Heart right ventricle (tissue), 16 donors: ENCODE measurements at places on chromosomes 5 and 9. TPM values are rescaled to one million over a fixed set of nuclear protein-coding genes. Genes with fewer than 3 reads are reported as not detected.

DNA sequence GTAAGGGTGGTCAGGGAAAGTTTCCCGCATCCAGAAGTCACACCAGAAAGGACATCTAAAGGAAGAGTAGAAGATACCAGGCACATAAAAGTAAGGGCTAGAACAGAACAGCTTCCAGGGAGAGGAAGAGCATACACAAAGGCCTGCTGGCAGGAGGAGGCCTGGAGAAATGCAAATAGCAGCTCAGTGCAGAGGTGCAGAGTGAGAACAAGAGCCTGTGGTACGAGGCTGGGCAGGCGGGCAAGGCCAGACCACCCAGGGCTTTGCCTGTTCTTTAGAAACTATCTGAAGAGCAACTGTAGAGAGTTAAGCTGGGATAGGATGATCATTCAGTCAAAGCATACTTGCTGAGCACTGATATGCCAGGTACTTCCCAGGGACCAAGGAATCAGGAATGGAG, 115.3 kb downstream of the DROSHA start:
- no peak for DNase-seq

- DNase-seq, result no peak
Measured at GRCh38 chr5:33367416-33367815, 73.3 kb upstream of the TARS1 start.

DNA sequence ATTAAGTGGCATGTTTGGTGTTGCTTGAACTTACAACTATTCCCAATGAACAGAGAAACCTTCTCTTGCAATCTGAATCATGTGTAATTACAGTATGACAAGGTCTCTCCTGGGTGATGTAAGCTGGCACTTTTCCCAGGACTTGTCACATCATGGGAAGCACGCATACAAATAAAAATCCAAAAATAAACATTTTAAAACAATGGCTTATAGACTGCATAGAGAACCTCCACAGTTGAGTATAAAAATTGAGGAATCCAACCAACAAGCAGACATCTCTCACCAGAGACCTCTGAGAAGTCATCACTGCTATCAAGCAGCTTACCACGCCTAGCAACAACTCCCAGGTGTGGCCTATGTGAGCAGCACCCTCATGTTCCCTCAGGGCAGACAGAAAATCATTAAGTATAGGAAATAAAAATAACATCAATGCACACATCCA, 3.9 kb downstream of the MLLT3 start:
- peak; percentile 67 for DNase-seq

Gene PRUNE2
- 1.4 TPM for total RNA-seq

DNA sequence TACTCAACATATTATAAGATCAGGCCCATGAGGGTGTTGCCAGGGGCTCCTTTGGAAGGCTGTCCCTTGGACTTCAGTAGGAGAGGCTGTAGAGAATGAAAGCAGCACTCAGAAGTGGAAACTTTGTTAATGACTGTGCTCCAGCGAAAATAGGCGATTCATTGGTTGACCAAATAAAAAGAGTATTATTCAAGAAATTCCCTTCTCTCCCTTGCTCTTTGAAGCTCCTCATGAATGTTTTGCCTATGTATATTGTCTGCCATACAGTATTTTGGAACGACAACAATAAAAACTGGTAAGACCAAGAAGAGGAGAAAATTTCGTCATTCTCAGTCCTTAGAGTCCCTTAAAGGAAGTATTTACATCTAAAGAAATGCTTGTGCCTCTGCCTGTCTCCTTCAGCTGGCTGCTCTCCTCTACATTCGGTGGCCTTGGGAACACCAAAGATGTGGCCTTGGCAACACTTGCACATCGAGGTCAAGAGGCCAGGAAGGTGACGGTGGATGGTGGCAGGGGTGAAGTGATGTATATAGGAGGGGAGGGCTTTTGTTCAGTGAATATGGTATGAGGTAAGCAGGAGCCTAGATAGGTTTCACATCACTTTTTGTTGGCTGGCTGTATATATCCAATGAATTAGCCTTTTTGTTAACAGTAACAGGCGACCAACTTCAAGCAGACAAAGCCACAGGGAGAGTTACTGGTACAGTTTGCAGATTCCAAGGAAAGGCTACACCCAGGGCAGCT, 95.0 kb upstream of the ACTBL2 start:
- no peak for DNase-seq

- DNase-seq, result no peak
Measured at GRCh38 chr9:135147474-135147805, 60.0 kb downstream of the OLFM1 start.

Gene PLEKHG4B
- total RNA-seq, result 0.07 TPM

DNA sequence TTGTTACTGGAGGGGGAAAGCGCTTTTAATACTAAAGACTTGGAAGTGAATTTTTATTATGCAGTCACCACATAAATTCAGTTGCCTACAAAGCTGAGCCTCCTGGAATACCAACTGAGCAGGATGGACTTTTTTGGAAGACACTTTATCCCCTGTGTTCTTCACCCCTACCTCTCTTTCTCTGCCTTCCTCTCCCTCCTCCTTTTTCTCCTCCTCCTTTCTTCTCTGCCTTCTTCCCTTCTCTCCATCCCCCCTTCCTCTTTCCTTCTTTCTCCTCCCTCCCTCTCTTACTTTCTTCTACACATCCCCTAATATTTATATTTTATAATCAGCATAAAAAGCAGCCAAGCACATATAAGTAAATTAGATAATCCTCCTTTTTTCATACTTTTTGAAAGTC, 39.6 kb downstream of the MAP3K1 start:
- DNase-seq, result no peak

DNA sequence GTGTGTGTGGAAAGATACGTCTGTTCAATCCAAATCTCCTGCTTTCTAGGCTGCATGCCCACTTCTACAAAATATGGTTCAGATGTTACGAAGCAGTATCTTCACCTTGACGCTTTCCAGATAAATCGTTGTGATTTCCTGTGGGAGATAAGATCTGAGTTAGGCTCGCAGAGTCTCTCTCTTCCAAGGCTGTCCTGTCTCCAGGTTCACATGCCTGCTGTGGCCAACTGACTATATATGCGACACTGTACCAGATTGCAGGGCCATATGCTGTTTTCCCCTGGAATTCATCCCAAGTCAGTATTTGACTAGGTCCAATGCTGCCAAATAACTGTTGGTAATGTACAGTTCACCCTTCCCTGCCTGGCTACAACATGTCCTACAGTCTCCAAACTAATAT, 47.9 kb downstream of the TMEM252 start:
- DNase-seq, result no peak

- DNase-seq, result no peak
Measured at GRCh38 chr5:60147791-60148190, 254.3 kb upstream of the PDE4D start.

DNA sequence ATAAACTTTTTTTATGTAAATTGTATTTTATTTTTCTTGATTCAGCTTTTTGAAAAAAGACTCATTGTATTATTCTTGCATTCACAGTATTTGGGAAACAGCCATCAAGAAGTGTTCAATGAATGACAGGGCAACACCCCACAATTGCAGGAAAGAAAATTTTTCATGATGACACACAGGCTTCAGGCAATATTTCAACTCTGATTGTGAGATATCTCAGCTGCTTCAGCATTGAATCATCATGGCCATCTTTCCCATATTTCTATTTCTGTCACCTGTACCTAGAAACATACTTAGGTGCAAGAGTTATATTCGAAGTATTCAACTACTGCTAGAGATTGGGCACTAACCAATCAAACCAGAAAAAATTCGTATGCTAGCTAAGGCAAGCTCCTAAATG, 446.0 kb downstream of the ISL1 start:
- no peak for DNase-seq

Gene HTR4
- total RNA-seq, result 0.40 TPM

GRCh38 chr5:144284931-144285502, 114.3 kb downstream of the KCTD16 start:
- no peak for DNase-seq

Gene HBEGF
- total RNA-seq, result 116 TPM

Gene ACTBL2
- not detected for total RNA-seq

GRCh38 chr5:175596761-175597189, 61.1 kb upstream of the HRH2 start:
- no peak for DNase-seq

- DNase-seq, result no peak
Measured at GRCh38 chr5:63811961-63812360, 150.3 kb downstream of the HTR1A start.

GRCh38 chr5:1503241-1504068, 20.3 kb downstream of the LPCAT1 start:
- DNase-seq, result peak; percentile 50

Gene SLCO6A1
- not detected for total RNA-seq

Gene ESM1
- total RNA-seq, result 0.78 TPM

Gene GPRIN1
- 1.0 TPM for total RNA-seq

Gene HMMR
- total RNA-seq, result 0.10 TPM

GRCh38 chr5:171450423-171451331, 31.2 kb downstream of the FGF18 start:
- DNase-seq, result peak; percentile 69

GRCh38 chr9:86041311-86041741, 58.0 kb downstream of the GOLM1 start:
- DNase-seq, result no peak

GRCh38 chr9:24881361-24881760, 335.7 kb upstream of the IZUMO3 start:
- DNase-seq, result no peak

Gene FBN2
- 2.9 TPM for total RNA-seq

GRCh38 chr5:113293975-113294310, 140.8 kb downstream of the TSSK1B start:
- no peak for DNase-seq

Gene PDCD1LG2
- total RNA-seq, result 8.6 TPM

DNA sequence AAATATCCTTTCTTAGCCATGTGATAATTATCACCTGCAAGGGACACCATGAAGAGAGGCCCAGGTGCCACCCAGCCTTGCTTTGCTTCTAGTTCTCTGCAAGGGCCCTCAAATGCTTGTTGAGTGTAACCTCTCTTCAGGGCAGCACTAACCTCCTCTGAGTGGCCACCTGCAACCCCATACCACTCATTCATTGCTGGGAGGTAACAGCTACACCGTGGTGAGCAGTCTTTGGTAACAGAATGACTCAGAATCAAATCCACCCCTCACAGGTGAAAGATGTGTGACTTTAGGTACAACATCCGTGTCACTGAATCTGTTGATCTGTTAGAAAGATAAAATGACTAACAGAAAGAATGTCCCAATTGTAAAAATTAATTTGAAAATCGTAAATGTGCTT, 365.1 kb upstream of the TRPC7 start:
- no peak for DNase-seq

Gene CDX1
- total RNA-seq, result not detected

- DNase-seq, result no peak
Measured at GRCh38 chr5:92332039-92332438, 948.9 kb upstream of the ARRDC3 start.

DNA sequence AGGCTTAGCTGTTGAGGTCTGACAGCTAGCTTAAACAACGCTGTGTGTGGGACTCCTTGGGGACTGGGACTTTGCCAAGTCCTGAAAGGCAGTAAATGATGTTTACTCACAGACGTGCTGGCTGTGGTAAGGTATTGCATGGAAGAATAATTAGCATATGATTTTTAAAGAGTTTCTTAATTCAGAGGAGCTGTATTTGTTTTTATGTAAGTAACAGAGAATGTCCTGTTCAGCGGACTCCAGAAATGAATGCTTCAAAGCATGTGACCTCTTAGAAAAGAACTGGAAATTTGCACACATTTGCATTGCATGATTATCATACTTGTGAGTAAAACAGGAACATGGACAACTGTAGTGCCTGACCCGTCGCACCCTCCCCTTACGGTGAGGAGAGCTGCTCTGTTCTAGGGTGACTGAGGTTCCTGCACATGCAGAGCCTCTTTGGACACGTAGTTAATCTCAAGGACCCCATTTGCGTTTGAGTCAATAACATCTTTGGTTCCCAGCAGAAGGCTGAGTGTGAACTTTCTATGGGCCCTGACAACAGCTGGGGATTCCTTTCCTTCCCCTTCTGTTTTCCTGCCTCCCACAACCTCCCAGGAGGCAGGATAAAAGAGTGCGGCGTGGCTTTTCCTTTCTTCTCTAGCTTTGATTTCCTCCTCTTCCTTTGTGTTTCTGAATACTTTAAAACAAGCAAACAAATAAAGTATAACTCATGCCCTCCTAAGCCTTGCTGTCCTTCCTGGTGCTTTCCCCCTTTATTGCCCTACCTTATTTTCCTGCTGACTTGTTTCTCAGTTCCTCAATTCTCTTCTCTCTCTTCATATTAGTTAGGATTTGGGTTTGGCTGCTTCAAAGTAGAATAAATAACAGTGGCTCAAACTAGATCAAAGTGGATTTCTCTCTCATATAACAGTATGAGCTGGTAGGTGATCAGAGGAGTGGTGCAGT, 157.2 kb upstream of the CD180 start:
- no peak for DNase-seq

- no peak for DNase-seq
Measured at GRCh38 chr9:4228606-4229005, 71.3 kb downstream of the GLIS3 start.

GRCh38 chr9:26975728-26976707, 19.8 kb downstream of the IFT74 start:
- no peak for DNase-seq

Gene PCDHGA3
- 14.6 TPM for total RNA-seq

- no peak for DNase-seq
Measured at GRCh38 chr9:135749171-135750045, 47.4 kb downstream of the KCNT1 start.

DNA sequence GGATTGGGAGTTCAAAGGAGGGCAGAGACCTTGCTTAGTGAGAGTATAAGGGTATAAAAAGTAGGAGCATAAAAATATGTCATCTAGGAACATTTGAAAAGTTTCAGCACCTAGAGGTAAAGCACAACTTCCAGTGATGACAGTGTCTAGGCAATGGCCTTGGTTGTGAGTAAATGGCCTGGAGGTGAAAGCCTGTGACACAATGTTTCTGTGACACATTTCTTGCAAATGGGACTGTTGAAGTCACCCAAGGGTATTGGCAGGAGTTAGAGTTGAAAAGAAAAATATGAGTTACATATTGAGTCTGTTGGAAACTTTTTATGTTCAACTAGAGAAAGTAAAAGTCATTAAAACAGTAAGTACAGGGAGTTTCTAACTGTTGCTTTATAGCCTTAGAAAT, 14.8 kb downstream of the C5orf47 start:
- no peak for DNase-seq

DNA sequence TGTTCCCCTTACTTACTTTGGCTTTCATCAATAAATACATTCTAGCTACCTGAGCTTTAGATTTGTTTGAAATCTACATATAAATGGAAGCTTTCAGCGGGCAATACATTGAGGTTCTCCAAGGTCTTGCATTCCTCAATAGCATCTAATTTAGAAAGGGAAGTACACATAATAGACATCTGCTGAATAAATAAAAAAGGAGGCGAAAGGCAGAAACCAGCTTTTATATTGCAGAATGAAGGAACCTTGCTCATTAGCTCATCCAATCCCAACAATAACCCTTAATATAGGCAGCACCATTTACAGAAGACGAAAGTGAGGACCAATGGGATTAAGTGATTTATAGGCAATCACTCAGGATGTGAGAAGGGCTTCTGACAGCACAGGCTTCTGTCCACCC, 147.5 kb downstream of the MPDZ start:
- no peak for DNase-seq
